Stimulated activated CD4-positive, alpha-beta T cell treated with anti-CD3 and anti-CD28 coated beads, Interleukin-1b, Interleukin-23, amount 100 ng/mL, for 24 hours (primary cell): ENCODE measurements at places on chromosomes 12 and 14.
A peak's percentile ranks its signal among the peaks of the same experiment; 100 is the strongest.

GRCh38 chr12:38956337-38956736, 50.9 kb upstream of the CPNE8 start:
- DNase-seq, result no peak

- DNase-seq, result no peak
These were observed 28.2 kb downstream of the KIAA0586 start for GRCh38 chr14:58455593-58456265.

- no peak for DNase-seq
These were observed 1501.8 kb upstream of the FLRT2 start for GRCh38 chr14:84028080-84028604.

DNA sequence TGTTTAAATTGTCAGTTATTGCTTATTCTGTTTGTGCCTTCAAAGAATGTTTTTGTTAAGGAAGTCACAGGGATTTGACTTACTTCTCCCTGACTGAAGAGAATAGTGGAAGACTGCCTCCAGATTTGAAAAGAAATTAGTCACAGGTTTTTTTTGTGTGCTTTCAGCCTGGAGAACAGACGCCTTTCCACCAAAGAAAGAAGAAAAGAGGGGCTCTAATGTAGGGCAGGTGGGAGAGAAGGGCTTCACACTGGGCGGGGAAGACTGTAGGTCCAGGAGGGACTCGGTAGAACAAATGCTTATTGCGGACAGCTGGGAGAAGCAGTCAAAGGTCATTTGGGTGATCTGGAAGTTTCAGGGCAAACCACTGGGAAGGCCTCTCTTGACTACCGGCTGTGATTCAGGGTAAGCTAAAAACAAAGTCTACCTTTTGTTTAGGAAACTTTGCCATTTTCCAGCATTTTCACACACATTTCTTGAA, 76.8 kb downstream of the SAMD4A start:
- no peak for DNase-seq

DNA sequence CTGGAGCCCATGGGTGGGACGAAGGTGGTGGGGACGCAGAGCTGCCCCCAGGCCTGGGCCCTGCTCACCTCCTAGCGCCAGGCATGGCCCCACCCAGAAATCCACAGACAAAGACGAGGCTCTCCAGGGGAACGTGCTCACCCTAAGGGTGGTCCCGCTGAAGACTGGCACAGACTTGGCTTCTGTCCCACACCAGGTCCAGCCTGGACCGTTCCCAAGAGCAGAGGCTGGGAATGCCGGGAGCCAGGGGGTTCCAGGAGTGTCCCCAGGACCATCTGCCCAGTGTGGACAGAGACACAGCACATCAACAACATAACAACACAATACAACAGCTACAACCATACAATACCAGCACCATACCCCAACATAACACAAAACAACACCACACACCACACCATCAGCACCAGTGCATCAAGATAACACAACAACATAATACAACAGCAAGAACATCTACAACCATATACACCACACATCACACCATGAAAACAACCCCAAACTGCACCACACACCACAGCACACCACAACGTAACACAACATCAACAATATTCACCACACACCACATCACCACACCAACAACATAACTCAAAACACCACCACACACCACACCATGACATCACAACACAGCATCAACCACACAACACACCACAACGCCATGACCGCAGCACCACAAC, 329.6 kb downstream of the ADGRD1 start:
- DNase-seq, result no peak

DNA sequence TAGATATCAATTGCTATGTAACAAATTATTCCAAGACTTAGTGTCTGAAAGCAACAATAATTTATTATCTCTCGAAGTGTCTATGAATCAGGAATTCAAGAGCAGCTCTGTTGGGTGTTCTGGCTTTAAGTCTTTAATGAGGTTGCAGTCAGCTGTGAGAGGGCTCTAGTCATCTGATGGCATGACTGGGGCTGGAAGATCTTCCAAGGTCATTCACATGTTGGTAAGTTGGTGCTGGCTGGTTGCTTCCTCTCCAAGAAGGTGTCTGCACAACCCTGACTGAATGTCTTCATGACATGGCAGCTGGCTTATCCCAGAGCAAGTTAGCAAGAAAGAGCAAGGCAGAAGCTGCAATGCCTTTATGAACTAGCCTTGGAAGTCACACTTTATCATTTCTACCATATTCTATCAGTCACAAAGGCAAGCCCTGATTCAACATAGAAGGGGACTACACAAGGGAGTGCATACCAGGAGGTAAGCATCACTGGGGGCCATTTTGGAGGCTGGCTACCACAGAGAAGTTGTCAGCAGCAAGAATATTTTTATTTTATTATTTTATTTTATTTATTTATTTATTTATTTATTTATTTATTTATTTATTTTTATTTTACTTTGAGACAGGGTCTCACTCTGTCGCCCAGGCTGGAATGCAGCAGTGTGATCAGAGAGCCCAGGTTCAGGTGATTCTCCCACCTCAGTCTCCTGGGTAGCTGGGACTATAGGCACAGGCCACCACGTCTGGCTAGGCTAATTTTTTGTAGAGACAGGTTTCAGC, 7.6 kb upstream of the SLC38A2 start:
- DNase-seq, result no peak

DNA sequence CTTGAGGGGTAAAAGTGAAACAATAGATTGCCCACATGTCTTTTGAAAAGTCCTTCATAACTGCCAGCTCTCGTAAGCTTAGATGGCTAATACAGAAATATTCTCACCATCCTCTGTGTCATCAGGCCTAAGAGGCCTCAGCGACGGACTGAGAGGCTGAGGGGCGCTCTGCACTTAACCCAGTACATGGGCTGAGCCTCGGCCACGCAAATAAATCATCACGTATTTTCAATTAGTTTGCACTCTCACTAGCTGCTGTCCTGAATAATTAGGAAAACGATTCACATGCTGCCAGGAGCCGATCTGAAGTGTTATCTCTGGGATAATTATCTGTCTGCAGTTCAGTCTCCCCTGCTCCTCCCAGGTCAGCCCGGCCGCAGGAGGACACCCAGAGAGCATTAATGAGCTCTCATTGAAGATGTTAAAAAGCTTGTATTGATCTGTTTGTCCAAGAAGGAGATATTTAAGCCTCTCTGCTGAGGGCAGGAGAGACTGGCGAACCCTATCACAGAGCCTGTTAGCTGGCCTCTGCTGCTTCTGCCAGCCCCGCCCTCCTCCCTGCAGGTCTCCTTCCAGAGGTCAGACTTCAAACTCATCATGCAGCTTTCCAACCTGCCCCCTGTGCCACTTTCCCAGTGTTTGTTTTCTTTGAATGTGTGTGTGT, 1051.3 kb downstream of the VRK1 start:
- DNase-seq, result no peak

DNA sequence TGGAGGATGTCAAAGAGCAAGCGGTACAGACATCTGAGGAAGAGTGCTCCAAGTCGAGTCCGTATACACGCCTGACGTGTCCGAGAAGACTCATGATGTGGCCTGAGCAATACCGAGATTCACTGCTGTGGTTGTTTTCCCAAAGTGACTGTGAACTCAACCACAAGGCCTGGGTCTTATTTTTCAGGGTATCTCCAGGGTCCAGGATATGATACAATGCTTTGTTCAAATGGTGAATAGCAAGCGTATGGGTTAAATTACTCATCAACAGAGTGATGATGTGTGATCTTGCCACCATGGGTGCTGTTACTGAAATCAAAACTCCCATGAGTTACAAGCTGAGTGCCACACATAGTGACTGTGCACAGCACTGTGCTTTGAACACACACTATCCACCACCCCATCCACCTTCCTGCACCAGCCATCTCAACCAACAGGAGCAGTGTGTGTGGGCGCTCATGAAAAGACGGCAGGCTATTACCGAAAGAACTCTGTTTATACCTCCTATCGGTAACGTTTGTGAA, 109.6 kb downstream of the BCAT1 start:
- DNase-seq, result peak; percentile 33

DNA sequence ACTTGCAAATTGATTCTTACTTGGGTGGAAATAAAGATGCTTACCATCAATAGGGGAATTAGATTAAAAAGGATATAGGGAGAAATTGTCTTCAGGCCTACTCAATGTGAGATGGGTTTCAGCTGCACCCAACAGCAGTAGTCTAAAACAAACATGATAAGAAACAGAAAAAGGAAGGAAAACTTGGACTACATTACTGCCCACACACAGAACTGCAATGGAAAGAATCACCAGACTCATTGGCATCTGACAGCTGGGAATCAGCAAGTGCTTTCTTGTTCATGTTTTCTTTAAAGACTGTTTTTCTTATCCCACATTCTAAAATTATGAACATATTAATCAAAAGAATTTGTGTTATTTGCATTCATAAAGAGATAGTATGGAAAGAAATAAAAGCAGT, 144.2 kb downstream of the LRIG3 start:
- DNase-seq, result no peak

- no peak for DNase-seq
These were observed 487.9 kb downstream of the PCNX1 start for GRCh38 chr14:71395151-71395604.
